ENCODE measurements at places on chromosomes 2 and 18. TPM values are rescaled to one million over a fixed set of nuclear protein-coding genes. Genes with fewer than 3 reads are reported as not detected.

GRCh38 chr2:12074126-12074844, 327.9 kb downstream of the LPIN1 start:
- no peak for DNase-seq

GRCh38 chr2:153179808-153180207, 298.8 kb downstream of the RPRM start:
- DNase-seq = no peak

GRCh38 chr2:19963386-19963785, 26.5 kb downstream of the WDR35 start:
- no peak for DNase-seq

DNA sequence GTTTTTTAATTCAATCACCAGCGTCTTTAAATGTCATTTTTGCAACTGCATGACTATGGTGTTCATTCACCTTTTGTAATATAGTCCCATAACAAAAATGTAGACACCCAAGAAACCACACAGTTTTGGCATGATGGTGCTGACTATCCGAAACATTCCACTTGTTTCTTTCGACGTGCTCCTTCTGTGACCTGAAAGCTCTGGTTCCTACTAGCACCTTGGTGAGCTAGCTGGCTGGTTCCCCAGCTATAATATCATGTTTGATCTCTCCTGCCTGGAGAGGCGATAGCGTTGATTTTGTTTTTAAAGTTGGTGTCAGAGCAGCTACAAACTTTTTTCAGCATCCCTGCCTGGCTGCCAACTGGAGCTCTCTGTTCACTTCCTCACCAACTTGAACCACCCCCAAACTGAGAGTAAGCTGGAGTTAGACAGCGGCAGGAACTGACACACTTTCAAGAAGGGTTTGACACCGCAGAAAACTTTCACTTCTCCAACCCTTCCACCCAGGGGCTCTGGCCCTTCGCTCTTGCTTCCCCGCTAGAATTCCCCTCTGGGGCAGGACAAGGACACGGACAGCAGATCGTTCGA, 1.1 kb downstream of the ATAD2B start:
- DNase-seq = peak; percentile 69

SCLY gene
- 15.1 TPM for total RNA-seq

ZAP70 gene
- total RNA-seq = 4.5 TPM
